Uterus (tissue), 4 donors: ENCODE measurements at places on chromosomes 5 and 9.

- no peak overlapping the region for H3K27ac ChIP-seq
These were observed 311.9 kb upstream of the ANKH start for GRCh38 chr5:15183520-15183919.

- H3K4me3 ChIP-seq: no peak overlapping the region
These were observed 426.6 kb downstream of the SPOCK1 start for GRCh38 chr5:137072361-137073115.

DNA sequence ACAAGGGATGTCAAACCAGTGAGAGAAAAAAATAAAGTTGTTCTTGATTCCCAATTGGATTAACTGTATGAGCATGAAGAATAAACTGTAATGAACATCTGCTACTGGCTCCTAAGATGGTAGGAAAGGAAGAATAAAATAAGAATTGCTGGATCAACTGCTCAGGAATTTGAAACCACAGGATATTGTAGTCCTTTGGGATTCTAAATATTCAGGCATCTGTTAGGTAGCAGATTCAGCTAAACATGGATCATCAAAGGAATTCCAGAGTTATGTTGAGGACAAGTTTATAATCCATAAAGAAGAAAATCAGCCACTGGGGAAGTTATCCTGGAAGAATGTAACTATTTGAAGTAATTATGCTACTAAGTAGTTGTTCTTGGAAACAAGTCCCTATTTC, 65.8 kb downstream of the ISL1 start:
- no peak for DNase-seq
- no peaks in the 10 kb centered on the region for H3K27me3 ChIP-seq
- no peak overlapping the region for H3K27ac ChIP-seq
- H3K36me3 ChIP-seq: no peaks in the 10 kb centered on the region
- no peak overlapping the region for H3K4me3 ChIP-seq
- H3K4me1 ChIP-seq: no peaks in the 10 kb centered on the region

- H3K4me1 ChIP-seq: no peaks in the 10 kb centered on the region
- no peak overlapping the region for H3K27ac ChIP-seq
- DNase-seq: no peak
- no peaks in the 10 kb centered on the region for H3K36me3 ChIP-seq
These were observed 54.2 kb downstream of the SLCO4C1 start for GRCh38 chr5:102241809-102242421.

GRCh38 chr9:21810881-21811280, 8.4 kb downstream of the MTAP start:
- DNase-seq: no peak
- no peaks in the 10 kb centered on the region for H3K27me3 ChIP-seq
- H3K27ac ChIP-seq: no peak overlapping the region
- no peaks in the 10 kb centered on the region for H3K4me1 ChIP-seq

GRCh38 chr5:36522746-36523065, 83.7 kb upstream of the SLC1A3 start:
- H3K27ac ChIP-seq: no peak overlapping the region
- no peak overlapping the region for H3K4me3 ChIP-seq
- no peaks in the 10 kb centered on the region for H3K27me3 ChIP-seq
- H3K36me3 ChIP-seq: no peaks in the 10 kb centered on the region

DNA sequence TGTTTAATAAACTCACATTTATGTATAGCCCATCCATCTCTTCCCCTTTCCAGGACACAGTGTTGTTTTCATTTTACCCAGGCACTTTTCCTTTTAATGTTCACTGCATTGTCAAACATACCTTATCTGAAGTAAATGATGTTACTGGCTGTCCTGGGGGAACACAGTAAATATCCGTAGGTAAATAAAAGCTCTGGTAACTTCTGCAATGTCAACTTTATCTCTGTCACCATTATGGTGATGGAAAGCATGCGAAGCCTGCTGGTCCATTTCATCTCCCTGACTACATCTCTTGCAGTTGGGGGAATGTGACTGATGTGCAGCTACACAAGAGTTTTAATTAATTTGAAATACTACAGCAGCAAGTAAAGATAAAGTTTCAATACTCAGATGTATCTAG, 1162.1 kb upstream of the SEMA6A start:
- H3K27me3 ChIP-seq: no peaks in the 10 kb centered on the region
- no peak overlapping the region for H3K27ac ChIP-seq
- no peak for DNase-seq
- no peaks in the 10 kb centered on the region for H3K4me1 ChIP-seq
- no peaks in the 10 kb centered on the region for H3K36me3 ChIP-seq

- H3K27me3 ChIP-seq: no peaks in the 10 kb centered on the region
- no peak overlapping the region for H3K4me3 ChIP-seq
- no peak for DNase-seq
- no peaks in the 10 kb centered on the region for H3K36me3 ChIP-seq
- H3K4me1 ChIP-seq: no peaks in the 10 kb centered on the region
These were observed 1075.0 kb downstream of the CDH9 start for GRCh38 chr5:25963251-25964008.

GRCh38 chr5:81626524-81626923, 124.4 kb downstream of the SSBP2 start:
- no peaks in the 10 kb centered on the region for H3K36me3 ChIP-seq
- DNase-seq: no peak
- no peak overlapping the region for H3K4me3 ChIP-seq
- H3K27ac ChIP-seq: no peak overlapping the region

DNA sequence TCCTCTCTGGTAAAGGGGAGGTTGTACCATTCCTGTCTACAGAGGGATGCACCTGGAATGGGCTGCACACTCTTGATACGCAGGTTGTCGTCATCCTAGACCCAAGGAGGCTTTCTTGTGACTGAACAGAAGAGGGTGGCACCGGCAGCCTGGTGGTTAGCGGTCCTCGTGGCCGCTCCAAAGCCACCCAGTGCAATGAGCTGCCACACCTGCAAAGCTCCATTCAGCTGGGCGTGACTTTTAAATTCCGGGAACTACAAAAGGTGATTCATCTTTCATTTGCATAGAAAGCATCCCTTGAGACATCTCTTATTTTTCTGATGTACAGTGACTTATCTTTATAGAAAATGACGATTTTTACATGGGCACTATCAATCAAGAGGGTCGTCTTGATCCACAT, 286.1 kb upstream of the IRX1 start:
- no peaks in the 10 kb centered on the region for H3K36me3 ChIP-seq
- no peaks in the 10 kb centered on the region for H3K27me3 ChIP-seq
- no peak overlapping the region for H3K27ac ChIP-seq

DNA sequence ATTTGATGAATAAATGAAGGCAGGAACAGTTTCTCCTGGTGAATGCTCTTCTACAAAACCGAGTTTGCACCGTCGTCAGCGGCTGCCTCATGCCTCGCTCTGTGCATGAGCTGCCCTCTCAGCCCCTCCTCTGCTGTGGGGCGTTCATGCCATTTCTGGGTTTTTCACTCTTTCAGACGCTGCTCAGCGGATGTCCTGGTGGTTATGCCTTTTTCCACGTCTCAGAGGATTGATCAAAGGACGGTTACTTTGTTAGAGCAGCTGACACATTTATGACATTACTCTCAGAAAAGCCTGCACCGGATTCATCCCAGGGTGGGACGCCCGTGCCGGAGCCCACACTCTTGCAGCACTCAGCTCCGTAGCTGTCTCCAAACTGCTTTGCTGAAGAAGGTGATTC, 195.9 kb upstream of the PPP1R26 start:
- H3K27ac ChIP-seq: no peak overlapping the region
- no peak for DNase-seq
- H3K27me3 ChIP-seq: no peaks in the 10 kb centered on the region

DNA sequence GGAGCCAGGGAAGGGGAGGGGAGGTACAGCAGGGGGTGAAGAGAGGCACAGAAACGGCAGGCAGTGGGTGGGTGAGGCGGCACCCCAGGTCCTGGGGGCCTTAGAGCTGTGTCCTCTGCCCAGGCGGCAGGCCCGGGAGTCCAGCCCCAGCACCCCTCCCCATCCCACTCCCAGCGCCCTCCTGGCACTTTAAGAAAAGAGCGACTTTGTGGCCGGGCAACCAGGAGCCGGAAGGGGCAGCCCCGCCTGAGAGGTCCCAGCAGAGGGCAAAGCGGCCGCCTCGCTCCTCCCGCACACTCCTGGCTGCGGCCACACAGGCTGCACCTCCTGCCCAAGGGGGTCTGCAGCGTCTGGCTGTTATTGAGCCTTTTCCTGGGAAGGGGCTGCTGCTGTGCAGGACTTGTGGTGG, 42.6 kb downstream of the NACC2 start:
- H3K4me1 ChIP-seq: peaks cover 22% of the 10 kb centered on the region
- no peak for DNase-seq
- peak overlapping the region; percentile 25 for H3K4me3 ChIP-seq

DNA sequence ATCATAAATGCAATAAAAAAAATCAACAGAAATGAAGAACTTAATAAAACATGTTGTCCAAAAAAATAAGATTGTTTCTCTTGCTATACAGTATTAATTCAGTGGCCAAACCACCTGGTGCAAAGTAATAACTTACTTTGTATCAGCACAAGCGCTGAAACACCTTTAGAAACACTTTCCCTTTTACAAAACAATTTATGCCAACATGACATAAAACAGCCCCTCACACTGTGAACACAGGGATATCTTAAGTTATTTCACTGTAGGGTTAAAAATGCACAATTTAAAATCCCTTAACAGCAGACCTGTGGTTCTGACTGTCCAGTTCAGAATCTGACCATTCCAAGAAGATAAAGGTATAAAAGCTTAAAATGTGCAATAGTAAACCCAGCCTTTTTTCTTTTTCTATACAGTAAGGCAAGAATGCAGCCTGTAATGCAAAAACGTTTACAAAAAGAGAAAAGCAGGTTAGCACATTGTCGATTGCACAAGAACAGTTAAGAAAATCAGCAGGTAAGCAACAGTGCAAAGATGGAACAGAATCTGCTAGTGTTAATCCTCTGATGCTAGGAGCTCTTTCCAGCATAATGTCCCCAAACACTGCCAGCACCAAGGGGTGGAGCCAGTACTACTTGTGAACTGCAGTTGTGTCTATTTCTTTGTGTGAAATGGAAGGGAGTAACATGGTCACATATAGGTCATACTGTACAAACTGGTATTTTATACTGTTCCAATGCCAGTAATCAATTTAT, 21.6 kb downstream of the RAB14 start:
- no peak overlapping the region for H3K27ac ChIP-seq
- no peak for DNase-seq
- H3K4me3 ChIP-seq: no peak overlapping the region
- H3K36me3 ChIP-seq: no peaks in the 10 kb centered on the region
- H3K27me3 ChIP-seq: no peaks in the 10 kb centered on the region

DNA sequence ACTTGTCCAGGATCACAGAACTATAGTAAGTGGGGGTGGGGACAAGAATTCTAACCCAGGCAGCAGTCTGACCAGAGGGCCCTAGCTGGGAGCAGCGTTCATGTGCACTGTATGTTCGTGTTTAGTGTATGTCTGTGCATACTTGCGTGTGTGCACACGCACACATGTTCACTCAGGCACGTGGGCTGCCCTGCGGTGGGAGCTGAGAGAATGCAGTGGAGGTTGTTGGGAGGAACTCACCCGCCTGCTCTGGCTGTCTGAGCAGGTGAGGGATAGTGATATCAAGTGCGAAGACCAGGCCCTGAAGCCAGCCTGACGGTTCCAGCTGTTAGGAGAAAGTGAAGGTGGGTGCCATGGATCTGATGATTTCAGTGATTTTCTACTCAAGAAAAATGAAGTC, 942 bp downstream of the DCANP1 start:
- no peaks in the 10 kb centered on the region for H3K36me3 ChIP-seq
- H3K27ac ChIP-seq: no peak overlapping the region
- no peaks in the 10 kb centered on the region for H3K27me3 ChIP-seq

DNA sequence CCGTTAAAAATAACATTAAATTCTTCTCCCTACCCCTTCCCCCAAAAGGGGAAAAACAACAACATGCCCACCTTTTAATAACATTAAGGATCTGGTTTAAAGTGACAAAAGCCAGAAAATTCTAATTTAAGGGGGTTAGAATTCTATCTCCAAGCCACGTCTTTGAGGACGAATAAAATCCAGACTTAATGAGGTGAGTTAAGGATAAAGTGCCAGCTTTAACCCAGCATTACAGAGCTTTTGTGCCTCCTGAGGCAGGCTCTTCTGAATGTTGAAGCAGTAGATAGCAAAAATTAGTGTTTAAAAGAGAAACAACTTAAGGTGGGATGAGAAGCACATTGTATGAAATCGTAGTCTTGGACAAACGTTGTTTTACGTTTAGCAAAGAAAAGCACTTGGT, 329.0 kb upstream of the MPDZ start:
- DNase-seq: no peak
- no peak overlapping the region for H3K4me3 ChIP-seq
- no peaks in the 10 kb centered on the region for H3K4me1 ChIP-seq
- H3K27ac ChIP-seq: peak overlapping the region; percentile 63
- H3K36me3 ChIP-seq: no peaks in the 10 kb centered on the region

GRCh38 chr5:140546851-140547507, 483 bp upstream of the EIF4EBP3 start:
- H3K27ac ChIP-seq: peak overlapping the region; percentile 93
- peaks cover 14% of the 10 kb centered on the region for H3K4me1 ChIP-seq
- H3K4me3 ChIP-seq: peak overlapping the region; percentile 43
- DNase-seq: no peak
- H3K27me3 ChIP-seq: no peaks in the 10 kb centered on the region

DNA sequence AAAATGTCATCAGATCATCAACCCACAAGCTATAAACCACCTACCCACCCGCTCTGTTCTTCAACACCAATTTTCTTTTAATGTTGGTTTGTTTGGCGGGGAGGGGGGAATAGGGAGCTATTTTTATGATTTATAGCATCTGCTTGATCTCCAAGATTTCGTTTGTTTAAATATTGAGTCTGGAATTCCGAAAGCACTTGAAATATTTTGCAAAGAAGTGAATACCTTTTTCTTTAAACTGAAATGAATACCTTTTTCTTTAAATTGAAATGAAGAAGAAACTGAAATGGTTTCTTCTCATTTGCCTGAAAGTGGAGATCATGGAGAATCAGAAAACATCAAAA, 49.0 kb upstream of the TENT2 start:
- no peak for DNase-seq
- no peak overlapping the region for H3K27ac ChIP-seq
- H3K27me3 ChIP-seq: no peaks in the 10 kb centered on the region
- H3K36me3 ChIP-seq: no peaks in the 10 kb centered on the region
